Activated CD8-positive, alpha-beta memory T cell treated with anti-CD3 and anti-CD28 coated beads for 1 hour (primary cell): ENCODE measurements at places on chromosomes 7 and 10.

DNA sequence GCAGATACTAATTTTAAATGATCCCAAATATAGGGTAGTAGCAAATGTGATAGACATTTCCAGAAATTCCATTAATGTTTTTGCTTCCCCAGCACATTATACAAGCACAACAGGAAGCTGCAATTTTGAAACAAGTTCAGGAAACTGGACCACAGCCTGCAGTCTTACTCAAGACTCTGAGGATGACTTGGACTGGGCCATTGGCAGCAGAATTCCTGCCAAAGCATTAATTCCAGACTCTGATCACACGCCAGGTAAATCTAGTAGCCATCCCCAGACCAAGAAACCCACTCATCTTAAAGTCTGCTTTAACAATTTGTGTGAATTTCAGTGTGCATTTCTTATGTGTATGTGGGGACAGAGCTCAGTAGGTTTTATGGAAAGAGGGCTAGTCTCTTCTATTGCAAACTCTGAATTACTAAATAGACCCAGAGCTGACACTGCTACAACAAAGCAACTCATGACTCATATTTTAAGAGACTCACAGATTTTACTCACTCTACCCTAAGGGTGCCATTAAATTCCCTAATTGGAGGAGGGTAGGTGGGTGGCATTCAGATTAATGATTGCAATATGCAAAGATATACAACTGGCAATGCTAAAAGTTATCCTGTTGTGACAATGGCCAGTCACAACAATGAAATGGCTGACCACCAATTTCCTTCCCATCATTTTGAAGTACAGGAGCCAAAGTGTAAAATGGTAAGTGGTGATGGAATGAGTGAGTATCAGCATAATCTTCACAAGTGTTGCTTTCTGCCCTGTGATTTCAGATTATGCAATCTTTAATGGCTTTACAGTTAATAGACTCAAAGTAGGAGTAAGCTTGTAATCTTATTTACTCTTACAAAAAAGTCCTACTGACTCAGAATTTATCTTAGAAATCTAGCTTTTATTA, 317.6 kb upstream of the PLXDC2 start:
- no peak for DNase-seq

DNA sequence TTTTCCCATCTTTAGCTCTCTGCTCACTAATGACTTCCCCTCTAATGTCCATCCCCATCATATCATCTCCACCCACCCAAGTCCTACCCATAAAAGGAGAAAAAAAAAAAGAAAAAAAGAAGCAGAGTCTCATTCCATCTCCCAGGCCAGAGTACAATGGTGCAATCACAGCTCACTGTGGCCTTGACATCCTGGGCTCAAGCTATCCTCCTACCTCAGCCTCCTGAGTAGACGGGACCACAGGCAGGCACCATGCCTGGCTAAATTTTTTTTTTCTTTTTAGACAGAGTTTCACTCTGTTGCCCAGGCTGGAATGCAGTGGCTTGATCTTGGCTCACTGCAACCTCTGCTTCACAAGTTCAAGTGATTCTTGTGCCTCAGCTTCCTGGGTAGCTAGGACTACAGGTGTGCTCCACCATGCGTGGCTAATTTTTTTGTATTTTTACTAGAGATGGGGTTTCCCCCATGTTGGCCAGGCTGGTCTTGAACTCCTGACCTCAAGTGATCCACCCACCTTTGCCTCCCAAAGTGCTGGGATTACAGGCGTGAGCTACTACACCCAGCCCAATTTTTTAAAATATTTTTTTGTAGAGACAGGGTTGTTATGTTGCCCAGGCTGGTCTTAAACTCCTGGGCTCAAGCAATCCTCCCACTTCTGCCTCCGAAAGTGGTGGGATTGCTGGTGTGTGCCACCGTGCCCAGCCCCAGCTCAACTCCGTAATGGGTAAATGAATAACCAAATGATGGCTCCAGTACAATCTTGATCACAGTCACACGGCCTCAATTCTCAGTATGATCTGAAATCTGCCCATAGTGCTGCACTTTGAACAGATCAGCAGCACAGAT, 24.6 kb upstream of the SGMS1 start:
- DNase-seq: no peak

DNA sequence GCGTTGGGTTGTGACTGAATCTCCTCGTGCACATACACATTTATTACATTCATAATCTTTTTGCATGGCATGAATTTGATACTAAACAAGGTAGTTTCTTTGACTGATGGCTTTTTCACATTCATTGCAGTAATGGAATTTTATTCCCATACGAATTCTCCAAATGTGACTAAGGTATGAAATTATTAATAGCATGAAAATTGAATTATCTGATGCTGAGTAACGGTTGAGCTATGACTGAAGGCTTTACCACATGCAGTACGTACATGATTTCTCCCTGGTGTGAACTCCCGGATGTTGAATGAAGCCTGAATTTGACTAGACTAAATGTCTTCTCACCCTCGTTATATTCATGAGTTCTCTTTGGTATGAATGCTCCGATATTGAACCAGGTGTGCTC, 104.4 kb upstream of the C1GALT1 start:
- DNase-seq: no peak

DNA sequence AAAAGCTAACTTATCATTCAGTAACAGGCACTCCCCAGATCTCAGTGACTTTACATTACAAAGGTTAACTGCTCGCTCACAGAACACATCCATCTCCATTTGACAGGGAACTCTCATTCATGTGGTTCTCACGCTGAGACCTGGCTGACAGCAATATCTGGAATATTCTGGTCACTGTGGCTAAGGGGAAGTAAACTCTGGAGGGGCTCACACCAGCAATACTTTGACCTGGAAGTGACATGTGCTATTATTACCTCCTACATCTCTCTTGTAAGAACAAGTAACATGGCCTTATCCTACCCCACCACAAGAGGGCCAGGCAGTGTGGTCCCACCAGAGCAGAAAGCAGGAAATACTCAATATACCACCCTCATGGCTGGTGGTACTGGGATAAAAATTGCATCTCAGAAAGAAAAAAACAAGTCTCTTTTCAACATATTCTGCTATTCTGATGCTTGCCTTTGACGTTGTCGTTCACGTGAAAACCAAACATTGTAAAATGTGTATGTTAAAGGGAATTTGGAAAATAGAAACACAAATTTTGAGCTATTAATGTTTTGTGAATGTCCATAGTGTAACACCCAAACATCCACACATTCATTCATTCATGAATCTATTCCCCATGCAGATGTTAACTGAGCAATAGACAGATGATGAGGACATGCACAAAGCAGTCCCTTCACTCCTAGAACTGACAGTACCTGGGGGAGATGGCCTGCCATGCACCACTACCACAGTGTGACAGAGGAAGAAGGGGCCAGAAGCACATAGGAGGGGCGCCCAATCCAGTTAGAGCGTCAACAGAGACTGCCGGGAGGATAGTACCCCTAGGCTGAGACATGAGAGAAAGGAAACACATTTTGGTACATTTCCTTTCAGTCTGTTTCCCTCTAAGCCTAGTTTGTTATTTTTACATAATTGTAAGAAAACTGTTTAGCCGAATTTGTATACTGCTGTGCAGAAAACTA, 166.0 kb upstream of the SP4 start:
- DNase-seq: peak; percentile 25

GRCh38 chr10:108957681-108958080, 965.6 kb downstream of the XPNPEP1 start:
- no peak for DNase-seq

GRCh38 chr7:69844264-69844868, 246.1 kb downstream of the AUTS2 start:
- DNase-seq: no peak
